Right lung (tissue), 10 donors: ENCODE measurements at places on chromosomes 2 and 18. TPM values are rescaled to one million over a fixed set of nuclear protein-coding genes. Genes with fewer than 3 reads are reported as not detected.

- no peak for DNase-seq
Measured at GRCh38 chr18:59202258-59202820, 17.6 kb upstream of the GRP start.

Gene CNTNAP5
- 0.01 TPM for polyA plus RNA-seq

- DNase-seq, result no peak
Measured at GRCh38 chr2:213101109-213101508, 50.3 kb downstream of the IKZF2 start.

DNA sequence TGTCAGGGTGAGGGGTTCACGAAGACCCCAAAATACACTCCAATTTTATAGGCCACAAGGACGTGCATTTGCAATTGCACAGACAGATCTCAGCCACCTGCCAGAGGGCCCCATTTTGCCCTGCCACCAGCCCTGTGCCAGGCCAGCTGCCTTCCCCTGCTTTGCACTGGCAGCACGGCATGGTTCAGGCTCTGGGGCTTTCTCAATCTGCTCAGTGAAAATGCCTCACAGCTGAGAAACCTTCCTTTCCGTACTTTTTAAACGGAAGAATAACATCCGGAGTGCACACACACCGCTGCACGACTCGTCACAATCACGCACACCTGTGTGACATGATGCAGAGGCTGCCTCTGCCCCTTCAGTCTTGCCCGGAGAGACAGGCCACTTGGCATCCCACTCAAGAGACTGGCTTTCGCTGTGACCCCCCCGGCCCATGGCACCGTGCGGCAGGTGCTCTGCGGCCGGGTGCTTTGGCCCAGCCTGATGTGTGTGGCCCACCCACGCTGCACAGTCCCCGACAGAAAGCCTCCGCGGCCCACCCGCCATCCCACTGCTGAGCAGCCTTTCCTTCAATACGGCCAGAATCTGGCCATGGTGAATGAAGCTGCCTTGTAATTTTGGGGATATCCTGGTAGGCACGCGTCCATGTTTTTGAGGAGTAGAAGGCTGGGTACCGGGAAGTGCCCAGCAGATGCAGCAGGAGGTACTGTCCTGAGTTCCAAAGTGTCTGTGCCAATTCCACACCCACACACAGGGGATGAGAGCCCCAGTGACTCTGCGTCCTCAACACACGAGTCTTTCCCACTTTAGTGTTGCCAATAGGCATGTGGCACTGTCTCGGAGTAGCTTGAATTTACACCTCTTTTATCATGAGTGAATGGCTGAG, 88.8 kb downstream of the USP40 start:
- DNase-seq, result no peak

GRCh38 chr2:18272148-18272494, 288.3 kb downstream of the RDH14 start:
- no peak for DNase-seq

DNA sequence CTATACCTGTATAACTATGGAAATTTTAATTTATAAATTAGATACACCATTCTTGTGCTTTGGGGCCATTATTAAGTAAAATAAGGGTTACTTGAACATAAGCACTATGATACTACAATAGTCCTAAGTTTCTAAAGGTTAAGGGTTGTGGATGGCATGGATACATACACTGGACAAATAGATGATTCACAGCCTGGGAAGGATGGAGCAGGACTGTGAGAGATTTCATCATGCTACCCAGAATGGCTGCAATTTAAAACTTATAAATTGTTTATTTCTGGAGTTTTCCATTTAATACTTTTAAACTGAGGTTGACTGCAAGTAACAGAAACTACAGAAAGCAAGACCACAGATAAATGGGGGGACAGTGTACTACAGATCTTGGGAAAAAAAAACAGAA, 295.8 kb upstream of the ZNF804A start:
- no peak for DNase-seq

- no peak for DNase-seq
Measured at GRCh38 chr18:45713239-45713638, 10.7 kb upstream of the SLC14A1 start.

Gene LIMS4
- polyA plus RNA-seq, result 1.2 TPM

DNA sequence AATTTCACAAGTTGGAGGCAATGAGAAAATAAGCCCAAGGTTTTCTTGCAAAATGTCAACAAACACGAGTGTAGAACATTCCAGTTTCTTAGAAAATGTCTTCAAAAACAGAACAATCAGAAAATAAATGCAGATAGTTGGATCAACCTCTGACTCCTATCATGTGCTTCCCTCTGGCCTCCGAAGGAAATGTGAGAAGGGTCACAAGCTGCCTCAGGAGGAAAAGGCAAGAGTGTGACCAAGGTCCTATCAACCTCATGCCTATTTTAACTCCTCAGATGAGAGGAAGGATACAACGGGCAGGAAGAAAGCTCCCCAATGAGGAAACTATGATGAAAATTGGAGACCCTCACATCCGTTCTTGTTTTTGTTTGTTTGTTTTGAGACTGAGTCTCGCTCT, 7.9 kb downstream of the SCYGR5 start:
- DNase-seq, result no peak

DNA sequence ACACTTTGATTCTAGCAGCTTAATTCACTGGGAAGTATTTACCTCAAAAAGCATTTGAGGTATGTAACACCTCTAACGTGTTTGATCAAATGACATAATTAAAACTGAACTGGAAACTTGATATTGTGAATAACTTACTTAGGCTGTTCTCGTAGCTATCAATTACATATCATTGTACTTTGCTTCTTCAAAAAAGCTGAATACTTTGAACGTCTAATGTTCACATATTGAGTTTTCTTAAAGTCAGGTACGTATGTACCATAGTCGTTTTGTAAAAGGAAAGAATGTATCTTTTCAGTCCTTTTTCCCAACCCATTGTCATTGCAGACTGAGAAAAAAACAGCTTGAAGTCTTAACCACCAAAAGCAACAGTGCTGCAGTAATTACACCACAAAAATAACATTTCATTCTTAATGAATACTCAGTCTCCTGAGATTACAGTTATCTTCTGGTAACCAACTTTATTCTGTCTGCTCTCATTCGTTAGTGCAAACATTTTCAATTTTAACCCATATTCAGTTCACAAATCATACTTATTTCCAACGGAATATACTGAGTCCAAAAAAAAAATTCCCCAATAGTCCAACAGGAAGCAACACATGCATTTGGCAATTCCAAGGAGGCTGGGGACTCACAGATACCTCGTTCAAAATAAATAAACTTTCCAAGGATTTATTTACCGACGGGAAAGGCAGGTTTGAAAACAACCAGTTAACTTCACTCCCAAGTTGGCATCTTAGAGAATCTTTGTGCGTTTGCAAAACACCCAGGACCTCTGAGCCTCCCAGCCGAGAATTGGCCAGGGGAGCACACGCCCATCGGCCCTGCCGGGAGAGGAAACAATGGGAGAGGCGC, 1.1 kb downstream of the CHN1 start:
- peak; percentile 23 for DNase-seq

DNA sequence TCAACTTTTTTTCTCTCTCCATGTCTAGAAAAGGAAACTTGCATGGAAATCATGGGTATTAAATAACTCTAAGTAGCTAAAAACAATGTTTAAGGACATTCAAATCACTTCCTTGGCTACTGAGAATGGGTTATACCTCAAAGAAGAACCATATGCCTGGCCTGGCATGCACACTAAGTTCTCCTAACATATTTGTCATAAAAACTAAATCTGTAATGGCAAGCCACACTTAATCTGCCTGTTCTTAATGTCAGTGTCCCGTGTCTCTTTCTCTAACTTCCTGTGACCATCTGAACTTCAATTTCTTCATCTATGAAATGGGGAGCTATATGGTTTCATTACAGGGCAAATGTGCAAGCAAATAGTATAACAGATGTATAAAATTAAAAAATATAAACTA, 11.1 kb downstream of the PDE1A start:
- no peak for DNase-seq

GRCh38 chr2:168422584-168422983, 33.5 kb upstream of the CERS6 start:
- no peak for DNase-seq

GRCh38 chr2:218788529-218789255, 6.7 kb downstream of the CYP27A1 start:
- no peak for DNase-seq

DNA sequence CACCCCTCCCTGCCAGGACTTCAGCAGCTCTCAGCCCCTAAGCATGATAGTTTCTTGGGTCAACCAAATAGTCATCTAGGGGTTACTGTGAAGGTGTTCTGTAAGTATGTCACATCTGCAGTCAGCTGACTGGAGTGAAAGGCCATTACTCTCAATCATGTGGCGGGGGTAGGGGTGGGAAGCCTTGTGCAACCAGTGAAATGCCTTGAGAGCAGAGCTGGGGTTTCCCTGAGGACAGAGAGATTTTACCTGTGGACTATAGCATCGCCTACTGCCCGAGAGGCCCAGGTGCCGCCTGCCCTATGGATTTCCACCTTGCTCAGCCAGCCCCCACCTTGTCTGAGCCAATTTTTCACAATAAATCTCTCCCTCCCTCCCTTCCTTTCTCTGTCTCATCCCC, 20.9 kb upstream of the KLF11 start:
- no peak for DNase-seq

- DNase-seq, result no peak
Measured at GRCh38 chr2:120845277-120845676, 109.6 kb downstream of the GLI2 start.

GRCh38 chr2:145573608-145574007, 1053.7 kb upstream of the ZEB2 start:
- DNase-seq, result no peak

DNA sequence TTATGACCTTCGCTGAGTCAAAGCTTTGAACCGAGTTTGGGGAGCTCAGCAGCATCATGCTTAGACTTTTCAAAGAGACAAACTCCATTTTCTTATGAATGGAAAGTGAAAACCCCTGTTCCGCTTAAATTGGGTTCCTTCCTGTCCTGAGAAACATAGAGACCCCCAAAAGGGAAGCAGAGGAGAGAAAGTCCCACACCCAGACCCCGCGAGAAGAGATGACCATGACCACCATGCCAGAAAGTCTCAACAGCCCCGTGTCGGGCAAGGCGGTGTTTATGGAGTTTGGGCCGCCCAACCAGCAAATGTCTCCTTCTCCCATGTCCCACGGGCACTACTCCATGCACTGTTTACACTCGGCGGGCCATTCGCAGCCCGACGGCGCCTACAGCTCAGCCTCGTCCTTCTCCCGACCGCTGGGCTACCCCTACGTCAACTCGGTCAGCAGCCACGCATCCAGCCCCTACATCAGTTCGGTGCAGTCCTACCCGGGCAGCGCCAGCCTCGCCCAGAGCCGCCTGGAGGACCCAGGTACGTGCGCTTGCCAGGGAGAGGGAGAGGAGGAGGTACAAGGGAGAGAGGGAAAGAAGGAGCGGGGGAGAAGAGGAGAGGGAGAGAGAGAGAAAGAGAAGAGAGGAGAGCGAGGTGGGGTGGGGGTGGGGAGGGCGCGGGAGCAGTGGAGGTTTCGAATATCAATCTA, at the start of gene DLX1:
Gene DLX1 (plus strand): TSS at position 48 of the 700 bp plus-strand sequence. CDS start 171 bp downstream, at position 219.
- DNase-seq, result no peak

Gene CCDC121
- 11.6 TPM for polyA plus RNA-seq

DNA sequence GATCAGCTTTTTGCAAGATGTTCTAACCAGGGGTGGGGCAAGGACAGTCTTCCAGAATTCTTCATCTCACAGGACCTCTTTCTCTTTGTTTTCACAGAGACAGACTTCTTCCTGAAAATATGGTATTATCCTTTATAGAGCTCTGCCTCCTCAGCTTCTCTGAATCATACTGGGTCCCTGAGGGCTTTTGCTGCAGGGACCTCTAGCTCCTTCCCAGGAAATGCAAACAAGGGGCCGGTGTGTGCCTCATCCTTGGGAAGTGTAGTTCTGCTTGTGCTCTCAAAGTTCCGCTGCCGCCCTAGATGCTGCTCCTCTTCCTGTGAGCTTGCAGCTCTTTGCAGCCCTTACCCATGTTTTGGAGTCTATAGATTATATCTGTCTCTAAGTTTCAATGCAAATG, 99.5 kb upstream of the NPAS2 start:
- DNase-seq, result no peak

Gene CDH19
- polyA plus RNA-seq, result 0.15 TPM
